T-cell (primary cell): ENCODE measurements at places on chromosomes 3 and 15.

DNA sequence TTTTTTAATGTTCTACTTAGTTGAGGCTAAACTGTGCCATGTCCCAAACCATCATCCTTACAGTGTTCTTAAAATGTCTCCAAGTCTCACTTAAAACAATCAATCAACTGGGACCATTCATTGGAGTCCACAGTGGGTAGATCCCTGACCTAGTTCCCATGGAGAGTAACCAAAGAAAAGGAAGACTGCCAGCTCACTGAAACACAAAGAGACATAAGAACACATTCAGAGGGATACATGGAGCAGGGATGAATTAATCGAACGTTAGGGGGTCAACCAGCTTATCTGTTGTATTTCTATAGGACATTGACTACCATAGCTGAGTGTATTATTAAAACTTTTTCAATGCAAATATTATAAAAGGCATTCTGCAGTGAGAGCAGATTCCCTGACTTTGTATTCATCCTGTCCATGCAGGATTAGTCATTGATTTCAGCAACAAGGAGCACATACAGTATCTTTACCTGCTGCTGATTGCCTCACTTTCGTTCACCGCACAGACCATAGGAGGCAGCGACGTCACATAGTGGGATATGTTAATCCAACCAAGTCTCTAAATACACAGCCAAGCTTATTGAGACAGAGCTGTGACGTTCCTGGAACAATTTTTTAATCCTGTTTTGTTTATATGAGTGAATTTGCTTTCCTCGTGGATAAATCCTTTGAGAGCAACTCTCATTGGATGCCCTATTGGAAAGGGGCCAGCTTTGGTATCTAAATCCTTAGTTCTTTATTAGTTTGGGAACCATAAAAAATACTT lies 364.9 kb upstream of the RBMS3 start:
- no peak for DNase-seq

- DNase-seq: no peak
Measured at GRCh38 chr3:10529809-10530208, 24.4 kb upstream of the ATP2B2 start.

GRCh38 chr3:148839805-148840204 lies 12.2 kb downstream of the CPB1 start:
- no peak for DNase-seq

DNA sequence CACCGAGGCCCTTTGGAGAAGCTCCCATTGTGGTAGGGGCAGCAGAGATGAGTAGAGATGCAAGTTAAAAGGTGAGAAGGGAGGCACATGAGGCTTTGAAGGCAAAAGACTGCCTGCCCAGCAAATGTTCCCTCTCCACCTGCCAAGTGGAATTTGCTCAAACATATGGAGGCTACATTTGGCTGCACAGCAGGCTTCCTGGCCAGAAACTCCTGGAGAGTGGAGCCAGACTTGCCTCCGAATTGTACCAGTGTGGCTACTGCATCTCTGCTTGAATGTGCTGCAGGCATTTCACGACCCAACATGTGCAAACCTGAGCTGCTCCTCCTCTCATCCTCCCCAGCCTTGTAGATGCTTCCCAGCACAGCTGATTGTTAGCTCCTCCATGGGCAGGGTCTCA lies 229.2 kb downstream of the ZNF621 start:
- DNase-seq: no peak

DNA sequence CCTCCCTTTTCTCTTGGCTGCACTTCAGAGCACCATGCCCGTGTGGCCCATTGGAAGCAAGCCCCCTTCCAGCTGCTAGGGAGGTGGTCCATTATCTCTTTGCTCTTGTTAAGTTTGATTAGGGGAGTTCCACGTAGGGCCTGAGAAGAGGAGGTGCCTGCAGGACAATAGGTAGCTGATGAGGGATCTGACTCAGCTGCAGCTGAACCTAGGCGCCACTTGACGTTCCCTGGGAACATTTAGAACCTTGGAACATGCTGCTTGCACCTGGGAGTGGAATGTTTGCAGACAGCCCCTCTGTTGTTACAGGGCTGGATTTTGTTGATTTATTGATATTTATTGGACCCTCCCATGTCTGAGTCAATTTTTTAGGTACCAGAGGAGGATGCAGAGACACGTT lies 4.7 kb downstream of the SMAD3 start:
- no peak for DNase-seq
